ENCODE measurements at places on chromosomes 1 and 21. TPM values are rescaled to one million over a fixed set of nuclear protein-coding genes. Genes with fewer than 3 reads are reported as not detected.

- DNase-seq = no peak
Observed at GRCh38 chr1:177922209-177922608, 47.6 kb downstream of the SEC16B start.

GRCh38 chr1:6762060-6762459 is 23.2 kb upstream of the CAMTA1 start:
- DNase-seq = no peak

DNA sequence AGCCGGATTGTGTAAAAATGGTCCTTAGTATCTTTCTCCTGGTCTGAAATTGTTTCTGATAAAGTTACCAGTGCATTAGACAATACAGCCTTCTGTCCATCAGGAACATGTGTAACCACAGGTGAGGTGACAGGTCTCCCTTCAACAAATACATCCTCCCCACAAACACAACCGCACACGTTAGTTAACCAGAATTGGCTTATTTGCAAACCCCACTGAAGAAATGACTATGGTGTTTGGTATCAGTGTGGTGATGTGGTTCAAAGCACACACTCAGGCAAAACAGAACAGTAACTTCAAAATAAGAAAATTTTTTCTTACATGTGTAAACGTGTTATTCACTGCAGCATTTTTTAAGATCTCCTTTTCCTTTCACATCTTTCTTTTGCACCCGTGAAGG is 517.2 kb upstream of the NR5A2 start:
- DNase-seq = no peak

GRCh38 chr1:48695161-48695560 is 81.5 kb downstream of the BEND5 start:
- DNase-seq = no peak

DNA sequence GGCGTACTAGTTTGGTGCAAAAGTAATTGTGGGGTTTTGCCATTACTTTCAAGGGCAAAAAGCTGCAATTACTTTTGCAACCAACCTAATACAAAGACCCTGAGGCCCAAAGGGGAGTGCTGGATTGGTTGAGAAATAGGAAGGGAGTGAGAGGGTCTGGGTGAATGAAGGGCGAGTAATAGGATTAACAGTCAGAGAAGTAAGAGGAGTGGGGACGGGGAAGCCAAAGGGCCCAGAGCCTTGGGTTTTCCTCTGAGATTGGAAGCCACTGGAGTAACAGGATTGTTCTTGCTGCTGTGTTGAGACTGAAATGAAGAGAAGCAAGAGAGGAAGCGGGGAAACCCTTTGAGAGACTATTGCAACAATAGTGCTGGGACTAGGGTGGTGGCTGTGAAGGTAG is 19.0 kb upstream of the PRELP start:
- no peak for DNase-seq

DNA sequence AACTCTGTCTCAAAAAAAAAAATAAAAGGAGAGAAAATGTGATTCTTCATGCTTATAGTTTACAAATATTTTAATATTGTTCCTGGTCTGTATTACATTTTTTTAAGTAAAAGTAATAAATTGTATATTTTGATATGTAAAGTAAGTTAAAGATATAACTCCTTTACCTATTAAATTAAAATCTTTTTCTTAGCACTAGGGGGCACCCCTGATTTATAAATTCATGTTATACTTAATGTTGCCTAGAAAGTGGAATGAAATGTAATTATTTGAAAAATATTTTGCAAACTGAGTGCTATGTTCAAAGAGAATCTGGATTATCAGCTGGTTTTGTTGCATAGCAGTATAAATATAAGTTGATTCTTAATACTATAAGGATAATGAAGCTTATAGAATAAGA is 49.2 kb downstream of the RALGPS2 start:
- DNase-seq = no peak

DNA sequence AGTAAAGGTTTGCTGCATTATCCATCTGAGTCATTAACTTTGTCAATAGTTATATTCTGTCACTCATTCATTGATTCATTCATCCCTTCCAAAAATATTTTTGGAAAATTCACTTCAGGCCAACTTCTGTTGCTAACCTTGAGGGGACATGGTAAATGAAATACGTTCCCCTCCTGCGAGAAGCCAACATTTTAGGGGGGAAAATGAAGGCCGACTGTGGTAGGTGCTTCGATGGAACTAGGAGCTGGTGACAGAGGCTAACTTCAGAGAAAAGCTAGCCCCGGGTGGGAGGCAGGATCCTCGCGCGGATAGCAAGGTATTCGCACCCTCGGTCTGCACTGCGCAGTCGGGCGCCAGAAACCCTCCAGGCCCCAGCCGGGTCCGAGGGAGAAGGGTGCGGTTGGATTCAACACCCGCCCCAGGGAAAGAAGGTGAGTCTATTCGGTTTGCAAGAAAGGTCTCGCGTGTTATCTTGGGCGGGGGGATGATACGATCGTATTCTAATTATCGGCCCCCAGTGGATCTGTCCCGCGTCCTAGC is 646 bp upstream of the RRP15 start:
- no peak for DNase-seq

DNA sequence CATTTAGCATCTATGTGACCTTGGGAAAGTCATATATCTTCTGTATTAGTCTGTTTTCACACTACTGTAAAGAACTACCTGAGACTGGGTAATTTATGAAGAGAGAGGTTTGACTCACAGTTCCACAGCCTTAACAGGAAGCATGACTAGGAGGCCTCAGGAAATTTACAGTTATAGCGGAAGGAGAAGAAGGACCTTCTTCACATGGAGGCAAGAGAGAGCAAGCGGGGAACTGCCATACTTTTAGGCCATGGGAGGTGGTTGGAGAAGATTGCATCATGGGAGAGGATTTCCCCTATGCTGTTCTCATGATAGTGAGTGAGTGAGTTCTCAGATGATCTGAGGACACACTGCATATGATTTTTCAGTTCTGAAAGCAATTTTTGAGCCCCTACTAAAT is 87.9 kb downstream of the CLEC20A start:
- no peak for DNase-seq

- no peak for DNase-seq
Observed at GRCh38 chr1:56901716-56902115, 47.1 kb downstream of the C8A start.

- DNase-seq = no peak
Observed at GRCh38 chr21:34834290-34834689, 165.5 kb downstream of the CLIC6 start.

- DNase-seq = peak; percentile 63
Observed at GRCh38 chr1:32538887-32539583, at the start of gene ZBTB8A. TSS of gene ZBTB8A (plus strand) at chr1:32539427. CDS start at chr1:32592932, 53,505 bp downstream.

DNA sequence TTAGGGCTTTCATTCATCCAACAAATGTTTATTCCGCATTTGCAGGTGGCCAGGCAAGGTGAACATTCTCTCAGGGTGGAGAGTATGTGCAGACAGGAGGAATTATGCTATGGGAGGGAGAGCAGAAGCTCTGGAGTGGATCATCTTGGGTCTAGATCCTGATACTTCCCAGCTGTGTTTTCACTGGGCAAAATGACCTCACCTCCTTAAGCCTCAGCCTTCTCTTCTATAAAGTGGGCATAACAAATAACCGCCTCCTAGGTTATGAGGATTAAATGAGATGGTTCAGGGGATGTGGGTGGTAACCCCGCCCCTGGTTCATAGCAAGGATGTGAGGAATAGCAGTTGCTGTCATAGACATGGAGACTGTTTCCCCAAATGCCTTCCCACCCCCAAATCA is 1.7 kb upstream of the TMEM51 start:
- no peak for DNase-seq

DNA sequence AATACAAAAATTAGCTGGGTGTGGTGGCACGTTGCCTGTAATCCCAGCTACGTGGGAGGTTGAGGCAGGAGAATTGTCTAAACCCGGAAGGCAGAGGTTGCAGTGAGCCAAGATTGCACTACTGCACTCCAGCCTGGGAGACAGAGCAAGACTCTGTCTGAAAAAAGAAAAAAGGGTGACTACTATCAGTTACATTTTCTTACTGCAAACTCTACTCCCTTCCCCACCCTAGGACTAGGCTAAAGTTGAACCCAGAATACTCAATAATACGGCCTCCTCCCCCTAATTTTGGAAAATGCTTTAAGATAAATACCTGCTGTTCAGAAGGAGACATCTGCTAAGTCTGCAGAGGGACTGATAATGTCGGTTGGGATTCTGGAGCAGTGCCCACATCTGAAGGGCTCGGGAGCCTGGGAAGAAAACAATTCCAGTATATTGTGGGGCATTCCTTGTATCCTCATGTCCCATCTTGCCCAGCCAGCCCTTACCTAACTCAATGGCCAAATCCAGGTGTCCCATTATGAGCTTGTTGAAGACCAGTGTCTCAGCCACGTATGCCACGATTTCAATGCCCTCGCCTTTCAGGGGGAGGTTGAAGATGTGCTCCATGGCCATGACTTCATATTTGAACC is 89.7 kb downstream of the ADCY10 start:
- DNase-seq = no peak

GRCh38 chr21:39451332-39452206 is at the start of gene SH3BGR:
TSS of gene SH3BGR (plus strand) at chr21:39451970. CDS start at chr21:39452097, 127 bp downstream.
- no peak for DNase-seq

- DNase-seq = no peak
Observed at GRCh38 chr21:39840373-39841097, 26.7 kb upstream of the PCP4 start.

GRCh38 chr1:117646007-117646811 is 40.4 kb downstream of the TENT5C start:
- no peak for DNase-seq

GRCh38 chr1:229786974-229787610 is 161.0 kb downstream of the URB2 start:
- DNase-seq = no peak

- DNase-seq = no peak
Observed at GRCh38 chr1:219858980-219859379, 69.4 kb downstream of the SLC30A10 start.

ANKRD65 gene
- 14.0 TPM for polyA plus RNA-seq

KCNK1 gene
- polyA plus RNA-seq = 7.2 TPM

EPHA8 gene
- polyA plus RNA-seq = 1.7 TPM

MIS18A gene
- polyA plus RNA-seq = 27.4 TPM

LCE2C gene
- not detected for polyA plus RNA-seq

KRTAP12-2 gene
- not detected for polyA plus RNA-seq

TRIM67 gene
- 0.17 TPM for polyA plus RNA-seq

FNDC10 gene
- 4.8 TPM for polyA plus RNA-seq

CD53 gene
- polyA plus RNA-seq = 7.8 TPM

IFNGR2 gene
- 73.8 TPM for polyA plus RNA-seq

PGLYRP4 gene
- polyA plus RNA-seq = not detected

ADAMTSL4 gene
- 16.9 TPM for polyA plus RNA-seq

IGSF9 gene
- polyA plus RNA-seq = 26.1 TPM
